Breast epithelium (tissue), 4 donors: ENCODE measurements at places on chromosomes 6 and 20.
A peak's percentile ranks its signal among the peaks of the same experiment; 100 is the strongest.

DNA sequence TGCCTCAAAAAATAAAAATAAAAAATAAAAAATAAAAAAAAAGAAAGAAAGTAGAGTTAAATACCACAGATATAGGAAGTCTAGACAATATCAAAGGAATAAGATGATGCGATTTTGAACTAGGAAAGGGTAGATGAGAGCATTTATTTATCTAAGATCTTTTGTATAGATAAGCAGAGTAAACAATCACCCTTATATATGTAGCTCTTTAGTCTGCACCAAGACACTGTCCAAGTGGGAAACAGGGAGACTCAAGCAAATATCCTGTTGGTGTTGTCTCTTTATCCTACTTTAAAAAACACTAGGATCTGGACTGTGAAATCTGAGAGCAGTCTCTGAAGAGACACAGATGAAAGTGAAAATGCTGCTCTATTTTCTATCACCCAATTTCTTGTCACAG is 587.0 kb upstream of the FLRT3 start:
- DNase-seq: no peak

DNA sequence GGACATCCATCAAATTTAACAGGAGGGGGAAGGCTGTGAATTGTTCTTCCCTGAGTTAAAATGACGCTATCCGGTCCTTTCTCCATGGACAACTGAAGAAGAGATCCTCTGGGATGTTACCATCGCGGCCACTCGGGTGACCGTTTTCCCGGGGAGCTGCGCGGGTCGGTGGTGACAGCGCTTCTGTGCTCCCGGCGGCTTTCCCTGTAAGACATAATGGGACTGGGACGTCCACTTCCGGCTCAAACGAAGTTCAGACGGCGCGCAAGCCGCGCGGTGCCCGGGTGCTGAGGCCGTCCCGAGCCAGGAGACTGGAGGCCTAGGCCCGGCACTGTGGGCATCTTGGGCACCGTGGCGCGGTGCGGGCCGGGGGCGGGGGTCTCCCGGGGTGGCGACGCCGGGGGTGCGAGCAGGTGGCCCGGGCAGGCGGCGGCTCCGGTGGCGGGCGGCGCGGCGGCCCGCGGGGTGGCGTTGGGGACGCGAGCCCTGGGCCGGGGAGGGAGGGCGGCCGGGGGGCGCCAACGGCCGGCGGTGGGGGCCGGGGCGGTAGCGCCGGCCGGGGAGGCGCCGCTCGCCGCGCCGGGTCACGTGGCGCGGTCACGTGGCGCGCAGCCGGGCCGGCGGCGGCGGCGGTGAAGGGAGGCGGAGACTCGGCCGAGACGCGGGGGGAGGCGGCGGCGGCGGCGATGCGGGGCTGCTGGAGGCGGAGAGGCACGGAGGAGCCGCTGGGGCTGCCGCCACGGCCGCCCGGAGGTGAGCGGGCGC is 63.6 kb downstream of the GTF2H5 start:
- peak; percentile 41 for DNase-seq

- no peak for DNase-seq
Measured at GRCh38 chr6:40378071-40378724, 209.0 kb downstream of the LRFN2 start.

DNA sequence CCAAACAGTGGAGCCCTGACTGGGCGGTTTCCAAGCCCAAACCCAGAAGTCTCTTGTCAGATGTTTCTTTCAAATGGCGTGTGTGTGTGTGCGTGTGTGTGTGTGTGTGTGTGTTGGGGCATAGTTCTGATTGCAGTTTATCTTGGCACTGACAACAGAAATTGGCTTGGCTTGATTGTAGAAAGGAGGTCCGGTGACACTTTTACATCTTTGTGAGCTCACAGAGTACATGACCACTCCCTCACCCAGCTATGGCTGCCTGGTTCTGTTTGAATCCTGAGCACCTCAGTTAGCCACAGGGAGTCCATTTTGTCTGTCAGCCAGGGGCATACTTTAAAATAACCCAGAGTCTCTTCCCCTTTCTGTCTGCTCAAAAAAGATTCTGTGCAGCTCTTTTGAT is 276.3 kb downstream of the CD83 start:
- no peak for DNase-seq

DNA sequence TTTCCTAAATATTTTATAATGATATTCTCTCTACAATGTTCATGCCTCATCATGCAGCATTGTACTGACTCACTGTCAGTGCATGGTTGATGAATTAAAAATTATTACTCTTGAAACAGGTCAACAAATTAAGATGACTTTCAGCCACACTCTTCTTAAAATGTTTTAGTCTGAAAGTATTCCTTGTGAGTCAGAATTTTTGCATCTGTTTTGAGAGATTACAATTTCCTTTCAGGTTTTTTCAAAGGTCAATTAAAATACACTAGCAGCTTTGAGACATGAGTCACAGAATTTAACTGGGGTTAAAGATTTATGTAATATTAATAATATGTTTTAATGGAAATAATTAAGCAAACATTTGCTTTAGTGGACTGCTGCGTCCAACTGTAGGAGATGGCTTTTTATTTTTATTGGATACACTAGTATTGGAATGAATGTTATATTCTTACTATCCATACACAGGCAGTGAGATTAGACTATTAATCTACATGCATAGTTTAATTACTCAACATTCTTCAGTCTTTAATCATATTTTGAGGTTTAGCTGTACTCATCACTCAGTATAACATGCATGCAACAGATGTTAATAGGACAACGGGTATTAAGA is 9.7 kb downstream of the COL12A1 start:
- DNase-seq: no peak

DNA sequence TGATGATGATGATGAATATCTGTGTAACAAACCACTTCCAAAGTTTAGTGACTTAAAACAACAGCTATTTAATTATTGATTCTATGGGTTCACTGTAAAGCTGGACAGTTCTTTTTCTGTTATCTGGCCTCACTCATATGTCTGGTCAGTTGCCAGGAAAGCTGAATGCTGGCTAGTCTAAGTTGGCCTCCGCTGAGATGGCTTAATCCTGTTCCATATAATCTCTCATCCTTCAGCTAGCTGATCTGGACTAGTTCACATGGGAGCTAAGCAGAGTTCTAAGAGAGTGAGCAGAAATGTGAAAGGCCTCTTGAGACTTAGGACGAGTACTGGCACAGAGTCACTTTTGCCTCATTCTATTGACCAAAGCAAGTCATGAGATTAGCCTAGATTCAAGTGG is 334.7 kb upstream of the FLRT3 start:
- DNase-seq: no peak

DNA sequence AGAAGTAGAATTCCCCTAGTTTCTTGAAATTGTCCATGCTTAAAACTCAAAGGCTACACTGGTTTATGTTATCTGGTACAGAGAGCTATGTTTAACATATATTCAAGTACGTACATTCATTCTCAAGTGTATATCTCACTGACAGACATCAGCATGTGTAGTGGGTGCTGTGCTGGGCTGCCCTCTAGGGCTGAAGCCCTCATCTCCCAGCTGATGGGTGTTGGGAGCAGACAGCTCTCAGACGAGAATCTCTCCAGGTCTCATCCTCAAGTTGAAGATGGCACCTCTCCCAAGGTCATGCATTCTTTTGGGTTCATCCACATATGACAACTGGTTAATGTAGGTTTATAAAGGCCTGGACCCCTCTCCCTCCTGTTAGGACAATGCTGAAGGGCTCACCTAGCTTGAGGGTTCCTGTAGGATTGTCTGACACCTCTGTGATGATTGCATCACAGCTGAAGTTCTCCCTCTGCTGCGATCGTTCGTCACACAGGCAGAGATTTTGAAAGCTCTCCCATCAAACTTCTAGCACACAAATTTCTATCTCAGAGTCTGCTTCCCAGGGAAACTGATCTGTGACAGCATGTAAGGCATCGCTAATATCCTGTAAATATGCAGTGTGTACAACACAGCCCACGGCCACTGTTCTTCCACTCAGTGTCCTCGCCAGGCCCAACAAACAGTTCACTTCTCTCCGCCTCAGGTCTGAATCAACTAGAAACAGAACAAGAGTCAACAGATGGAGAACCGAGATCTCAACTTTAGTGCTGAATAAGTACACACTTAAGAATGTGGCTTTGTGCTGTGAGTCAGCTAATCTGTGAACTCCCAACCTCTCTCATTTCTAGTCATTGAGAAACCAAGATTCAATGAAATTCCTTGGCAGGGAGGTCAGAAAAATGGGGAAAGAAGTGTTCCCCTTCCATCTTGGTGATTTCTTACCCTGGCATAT is 43.2 kb downstream of the PREP start:
- DNase-seq: no peak

GRCh38 chr20:58571693-58572427 is 56.7 kb upstream of the APCDD1L start:
- no peak for DNase-seq

- DNase-seq: no peak
Measured at GRCh38 chr20:20808016-20808415, 95.6 kb upstream of the RALGAPA2 start.

GRCh38 chr20:58976061-58976730 is 4.9 kb upstream of the NELFCD start:
- no peak for DNase-seq

GRCh38 chr6:10425975-10426780 is 11.3 kb upstream of the TFAP2A start:
- DNase-seq: peak; percentile 77

- no peak for DNase-seq
Measured at GRCh38 chr6:145347216-145347615, 388.1 kb downstream of the EPM2A start.

GRCh38 chr20:60752741-60753420 is 499.2 kb upstream of the CDH4 start:
- peak; percentile 53 for DNase-seq

DNA sequence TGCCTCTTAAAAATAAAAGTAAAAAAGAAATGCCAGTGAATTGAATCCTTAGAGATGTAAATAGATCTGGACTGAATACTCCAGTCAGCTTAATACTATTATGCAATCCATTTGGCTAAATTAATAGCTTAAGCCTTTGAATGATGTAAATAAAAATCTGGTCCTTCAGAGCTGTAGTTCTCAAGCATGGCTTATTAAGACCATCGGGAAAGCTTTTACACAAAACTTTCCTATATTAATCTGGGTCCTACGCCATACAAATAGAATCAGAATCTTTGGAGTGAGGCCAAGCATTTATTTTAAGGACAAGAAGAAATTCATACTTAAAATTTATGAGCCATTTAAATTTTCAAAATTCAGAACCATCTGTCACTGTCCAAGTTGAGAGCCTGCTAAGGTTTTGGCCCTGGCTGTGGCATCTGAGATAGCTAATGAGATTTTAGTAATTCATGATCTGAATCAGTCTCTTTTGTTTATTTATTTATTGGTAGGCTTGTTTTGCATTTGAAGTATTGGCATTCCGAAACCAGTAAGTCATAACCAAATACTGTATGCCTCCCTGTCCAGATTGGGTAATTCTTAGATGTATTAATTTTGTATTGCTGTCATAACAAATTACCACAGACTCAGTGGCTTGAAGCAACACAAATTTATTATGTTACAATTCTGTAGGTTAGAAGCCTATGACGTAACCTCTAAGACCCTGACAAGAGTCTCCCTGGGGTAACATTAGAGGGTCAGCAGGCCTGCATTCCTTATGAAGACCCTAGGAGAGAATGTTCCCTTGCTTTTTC is 228.1 kb upstream of the RAB32 start:
- DNase-seq: no peak

GRCh38 chr6:156857573-156857972 is 80.4 kb downstream of the ARID1B start:
- DNase-seq: no peak

DNA sequence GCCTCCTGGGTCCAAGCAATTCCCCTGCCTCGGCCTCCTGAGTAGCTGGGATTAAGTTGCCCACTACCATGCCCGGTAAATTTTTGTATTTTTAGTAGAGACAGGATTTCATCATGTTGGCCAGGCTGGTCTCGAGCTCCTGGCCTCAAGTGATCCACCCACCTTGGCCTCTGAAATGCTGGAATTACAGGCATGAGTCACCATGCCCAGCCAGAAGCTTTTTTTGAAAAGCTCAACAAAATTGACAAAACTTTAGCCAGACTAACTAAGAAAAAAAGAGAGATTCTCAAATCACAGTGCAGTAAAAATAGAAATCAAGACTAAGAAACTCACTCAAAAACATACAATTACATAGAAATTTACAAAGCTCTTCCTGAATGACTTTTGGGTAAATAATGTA is 420.6 kb downstream of the COL12A1 start:
- no peak for DNase-seq

GRCh38 chr6:21769968-21770367 is 176.4 kb downstream of the SOX4 start:
- DNase-seq: no peak

DNA sequence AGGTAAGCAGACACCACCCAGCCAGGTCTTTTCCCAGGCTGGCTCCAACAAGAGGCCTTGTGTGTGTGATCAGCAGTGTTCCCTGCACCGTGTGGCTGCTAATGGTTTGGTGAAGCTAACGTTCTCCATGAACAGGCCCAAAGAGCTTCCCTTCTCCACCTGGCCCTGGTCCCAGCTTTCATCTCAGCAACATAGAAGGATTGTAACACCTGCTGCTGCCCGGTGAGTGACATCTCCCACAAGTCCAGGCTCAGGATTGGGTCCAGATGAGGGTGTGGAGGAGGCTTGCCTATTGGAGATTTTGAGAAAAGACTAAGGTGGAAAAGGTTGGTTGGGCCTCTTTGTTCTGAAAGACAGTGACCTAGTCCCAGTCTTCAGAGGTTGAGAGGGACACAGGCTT is 89.6 kb downstream of the TMEM242 start:
- no peak for DNase-seq

GRCh38 chr6:8731874-8732273 is 296.5 kb upstream of the SLC35B3 start:
- no peak for DNase-seq

GRCh38 chr6:125623085-125623484 is 126.3 kb upstream of the HEY2 start:
- no peak for DNase-seq

DNA sequence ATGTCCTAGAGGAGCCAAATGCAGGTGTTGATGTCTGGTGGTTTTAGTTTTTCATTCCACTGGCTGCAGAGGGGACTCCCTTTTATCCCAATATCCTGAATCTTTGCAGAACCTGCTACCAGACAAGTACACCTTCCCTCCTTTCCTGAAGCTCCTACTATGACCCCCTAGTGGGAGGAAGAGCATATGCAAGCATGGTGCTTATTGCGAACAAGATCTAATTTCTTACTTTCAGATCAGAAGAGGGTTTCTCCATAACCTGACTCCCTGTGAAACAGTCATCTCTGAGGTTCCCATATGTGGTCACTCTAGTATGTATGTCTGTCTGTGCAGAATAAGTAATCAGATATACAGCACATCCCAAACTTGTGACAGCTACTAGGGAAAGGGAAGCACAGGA is 277.2 kb downstream of the ARHGAP18 start:
- no peak for DNase-seq

- no peak for DNase-seq
Measured at GRCh38 chr20:38630727-38631126, 29.1 kb downstream of the ARHGAP40 start.

DNA sequence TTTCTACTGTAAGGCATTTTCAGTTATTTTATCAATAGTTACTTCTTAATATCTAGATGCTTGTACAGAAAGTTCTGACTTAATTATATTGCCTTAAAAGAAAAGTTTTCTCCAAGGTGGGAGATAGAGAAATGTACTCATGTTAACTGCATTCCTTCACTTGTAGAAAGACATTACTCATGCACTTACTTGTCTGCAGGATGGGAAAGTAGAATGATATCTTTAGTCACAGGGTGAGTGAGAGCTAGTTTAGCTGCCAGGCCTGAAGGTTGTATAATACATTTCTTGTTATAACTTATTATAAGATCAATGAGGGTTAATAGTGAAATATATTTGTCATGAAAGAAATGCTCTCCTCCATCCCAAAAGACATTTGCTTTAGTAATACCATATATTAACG is 92.1 kb downstream of the CRYBG1 start:
- no peak for DNase-seq

- DNase-seq: no peak
Measured at GRCh38 chr20:20712004-20712473, 405 bp downstream of the RALGAPA2 start.

GRCh38 chr20:31740208-31740607 is 1.1 kb downstream of the TPX2 start:
- DNase-seq: no peak
